ENCODE measurements at places on chromosomes 12 and 14.

- no peak for DNase-seq
Measured at GRCh38 chr12:82857911-82858533, 171.3 kb downstream of the TMTC2 start.

GRCh38 chr14:104444159-104445030 lies 135.2 kb upstream of the C14orf180 start:
- no peak for DNase-seq

DNA sequence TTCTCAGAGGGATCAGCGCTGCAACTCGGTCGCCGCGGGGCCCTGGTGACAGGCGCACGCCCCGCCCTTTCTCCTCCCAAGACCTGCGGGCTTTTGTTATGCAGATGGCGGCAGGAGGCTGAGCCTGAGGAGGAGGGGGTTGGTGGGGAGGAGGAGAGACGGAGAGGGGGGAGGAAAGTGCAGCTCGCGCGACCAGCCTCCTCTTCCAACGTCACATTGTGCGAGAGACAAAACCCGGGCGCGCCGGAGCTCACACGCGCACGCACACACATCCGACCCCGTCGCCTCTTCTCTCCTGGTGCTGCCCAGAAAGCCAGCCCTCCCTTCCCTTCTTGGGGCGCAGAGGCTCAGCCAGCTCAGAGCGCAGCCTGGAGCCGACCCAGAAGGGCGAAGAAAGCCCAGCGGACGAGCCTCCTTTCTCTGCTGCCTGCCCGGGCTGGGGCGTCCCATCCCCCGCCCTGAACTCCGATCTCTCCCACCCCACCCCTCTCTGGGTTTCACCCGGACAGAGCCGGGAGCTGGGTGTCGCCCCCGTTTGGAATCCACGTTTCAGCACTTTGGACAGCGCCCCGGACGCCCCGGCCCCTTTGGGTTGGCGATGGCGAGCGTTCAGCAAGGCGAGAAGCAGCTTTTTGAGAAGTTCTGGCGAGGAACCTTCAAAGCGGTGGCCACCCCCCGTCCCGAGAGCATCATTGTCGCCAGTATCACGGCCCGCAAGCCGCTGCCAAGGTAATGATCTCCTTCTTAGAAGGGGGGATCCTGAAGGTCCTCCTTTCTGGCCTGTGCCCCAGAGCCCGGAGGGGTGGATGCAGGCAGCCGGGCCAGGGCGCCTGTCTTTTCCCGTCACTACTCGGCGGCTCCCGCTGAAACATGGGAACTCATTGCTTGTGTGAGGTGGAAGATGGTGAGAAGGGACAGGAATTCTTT lies at the start of gene SRRM4:
SRRM4 (plus strand) TSS at position 257 of the 927 bp plus-strand sequence; CDS start at position 599, 342 bp downstream.
- DNase-seq = no peak

DNA sequence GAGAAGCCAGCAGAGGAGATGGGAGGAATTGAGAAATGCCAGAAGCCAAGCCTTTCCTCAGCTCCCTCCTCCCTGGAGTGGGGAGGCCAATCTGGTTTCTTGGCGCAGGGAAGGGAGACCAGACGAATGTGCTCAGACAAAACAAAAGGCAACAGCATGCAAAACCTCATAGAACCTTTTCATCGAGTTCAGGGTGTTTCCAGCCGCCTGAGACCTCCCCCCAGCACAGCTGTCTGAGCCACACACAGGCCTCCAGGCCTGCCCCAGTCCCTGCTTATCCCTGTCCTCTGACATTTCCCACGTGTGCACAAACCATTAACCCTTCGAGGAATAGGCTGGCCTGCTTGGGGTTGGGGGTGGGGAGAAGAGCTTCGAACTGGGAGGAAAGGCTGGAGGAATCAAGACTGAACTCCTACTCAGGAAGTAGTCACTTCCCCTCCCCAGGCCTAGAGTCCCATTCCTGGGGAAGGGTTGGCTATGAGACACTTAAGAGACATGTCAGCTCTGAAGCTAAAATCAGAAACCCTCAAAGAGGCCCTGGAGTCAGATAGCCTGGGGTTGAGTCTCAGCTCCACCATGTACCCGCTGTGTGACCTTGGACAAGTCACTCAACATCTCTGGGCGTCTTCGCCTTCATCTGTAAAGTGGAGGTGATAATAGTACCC lies 10.7 kb downstream of the TBX3 start:
- no peak for DNase-seq

DNA sequence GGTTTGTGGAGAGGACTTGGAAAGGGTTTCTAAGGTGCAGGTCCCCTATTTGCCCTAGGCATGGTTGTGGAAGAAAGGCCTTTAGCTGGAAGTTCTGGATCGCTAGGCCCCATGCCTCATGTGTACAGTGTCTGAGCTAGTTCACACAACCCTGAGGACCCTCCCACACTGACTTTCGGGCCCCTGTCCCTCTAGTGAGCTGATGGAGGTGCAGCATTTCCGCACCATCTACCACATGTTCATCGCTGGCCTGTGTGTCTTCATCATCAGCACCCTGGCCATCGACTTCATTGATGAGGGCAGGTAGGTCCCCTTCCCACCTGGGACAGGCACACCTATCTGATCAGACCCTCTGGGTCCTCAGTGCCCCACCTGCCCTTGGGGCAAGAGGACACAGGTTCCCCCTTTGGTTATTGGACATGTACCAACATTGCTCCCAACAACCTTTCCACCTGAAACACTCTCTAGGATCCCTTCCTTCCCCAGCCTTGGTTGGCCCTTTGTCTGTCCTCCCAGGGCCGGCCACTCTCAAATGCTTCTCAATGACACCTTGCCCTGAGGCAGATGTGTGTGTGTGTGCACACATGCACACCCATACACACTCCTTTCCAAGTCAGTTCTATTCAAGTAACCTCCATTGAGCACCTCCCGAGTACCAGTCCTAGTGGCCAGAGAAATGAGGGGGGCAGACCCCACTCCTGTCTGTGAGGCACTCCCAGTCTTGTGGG lies 2.6 kb downstream of the SOAT2 start:
- no peak for DNase-seq

All from stimulated activated CD8-positive, alpha-beta memory T cell treated with anti-CD3 and anti-CD28 coated beads, Interleukin-7, amount 100 ng/mL, for 1 hour (primary cell).